ENCODE measurements at places on chromosomes 5 and 9. TPM values are rescaled to one million over a fixed set of nuclear protein-coding genes. Genes with fewer than 3 reads are reported as not detected.
A peak's percentile ranks its signal among the peaks of the same experiment; 100 is the strongest.

The CSF1R gene
- 2.4 TPM for total RNA-seq

The PCDHGA6 gene
- 0.50 TPM for total RNA-seq

The LVRN gene
- total RNA-seq: not detected

The ZNF300 gene
- total RNA-seq: 1.2 TPM

The ADRA1B gene
- total RNA-seq: not detected

The CDH12 gene
- total RNA-seq: not detected

The SLC44A1 gene
- 15.2 TPM for total RNA-seq

The GALT gene
- total RNA-seq: 251 TPM

The PCDHA8 gene
- total RNA-seq: not detected

The CCNO gene
- not detected for total RNA-seq

GRCh38 chr5:33153372-33153771 is 287.4 kb upstream of the TARS1 start:
- no peak for DNase-seq

- no peak for DNase-seq
Measured at GRCh38 chr9:91163444-91163772, 198.3 kb downstream of the AUH start.

DNA sequence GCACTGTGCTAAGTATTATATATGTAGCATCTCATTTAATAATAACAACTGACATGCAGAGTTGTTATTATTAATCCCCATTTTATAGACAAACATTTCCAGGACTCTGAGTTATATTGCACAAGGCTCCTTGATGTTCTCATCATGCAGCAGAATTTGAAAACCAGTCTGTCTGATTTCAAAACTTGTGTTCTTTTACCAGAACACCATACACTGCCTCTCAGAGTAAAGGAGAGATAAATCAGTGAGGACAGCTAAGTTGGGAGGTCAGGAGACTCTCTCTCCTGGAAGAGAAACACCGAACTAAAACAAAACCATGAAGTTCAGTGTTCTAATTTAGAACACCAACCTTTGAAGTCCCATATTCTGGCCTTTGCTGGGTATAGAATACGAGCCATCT is 92.7 kb upstream of the TNC start:
- DNase-seq: no peak

GRCh38 chr5:88140856-88141752 is 127.5 kb downstream of the TMEM161B start:
- DNase-seq: peak; percentile 89

GRCh38 chr5:5678909-5679308 is 256.4 kb downstream of the ICE1 start:
- DNase-seq: no peak

- DNase-seq: no peak
Measured at GRCh38 chr5:127294829-127295228, 4.2 kb downstream of the MEGF10 start.

GRCh38 chr9:17906841-17907778 is 328.2 kb downstream of the SH3GL2 start:
- no peak for DNase-seq

DNA sequence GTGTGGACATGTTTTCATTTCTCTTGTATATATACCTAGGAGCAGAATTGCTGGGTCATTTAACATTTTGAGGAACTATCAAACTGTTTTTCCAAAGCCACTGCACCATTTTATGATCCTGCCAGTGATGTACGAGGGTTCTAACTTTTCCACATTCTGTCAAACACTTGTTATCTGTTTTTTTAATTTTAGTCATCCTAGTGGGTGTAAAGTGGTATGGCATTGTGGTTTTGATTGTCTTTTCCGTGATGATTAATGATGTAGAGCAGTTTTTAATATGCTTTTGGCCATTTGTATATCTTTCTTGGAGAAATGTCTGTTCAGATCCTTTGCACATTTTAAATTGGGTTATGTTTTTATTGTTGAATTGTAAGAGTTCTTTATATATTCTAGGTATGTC is 107.0 kb downstream of the MELK start:
- no peak for DNase-seq

DNA sequence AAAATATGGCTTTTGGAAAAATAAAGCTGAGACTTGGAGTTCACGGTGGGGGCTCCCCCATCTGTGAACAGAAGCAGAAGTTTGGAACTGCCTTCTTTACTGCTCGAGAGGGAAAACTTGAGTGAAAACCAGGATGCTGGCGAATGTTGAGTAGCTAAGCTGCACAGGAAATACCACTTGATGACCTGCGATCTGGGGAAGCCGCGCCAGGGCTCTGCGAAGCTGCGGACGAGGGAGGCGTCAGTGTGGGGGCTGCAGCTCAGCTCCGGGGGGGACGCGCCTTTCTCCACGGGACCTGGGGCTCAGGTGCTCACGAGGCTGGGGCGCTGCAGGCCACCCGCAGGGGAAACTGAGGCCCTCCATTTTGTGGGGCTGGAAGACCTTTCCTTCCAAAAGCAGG is 62.3 kb downstream of the TENT4A start:
- no peak for DNase-seq

DNA sequence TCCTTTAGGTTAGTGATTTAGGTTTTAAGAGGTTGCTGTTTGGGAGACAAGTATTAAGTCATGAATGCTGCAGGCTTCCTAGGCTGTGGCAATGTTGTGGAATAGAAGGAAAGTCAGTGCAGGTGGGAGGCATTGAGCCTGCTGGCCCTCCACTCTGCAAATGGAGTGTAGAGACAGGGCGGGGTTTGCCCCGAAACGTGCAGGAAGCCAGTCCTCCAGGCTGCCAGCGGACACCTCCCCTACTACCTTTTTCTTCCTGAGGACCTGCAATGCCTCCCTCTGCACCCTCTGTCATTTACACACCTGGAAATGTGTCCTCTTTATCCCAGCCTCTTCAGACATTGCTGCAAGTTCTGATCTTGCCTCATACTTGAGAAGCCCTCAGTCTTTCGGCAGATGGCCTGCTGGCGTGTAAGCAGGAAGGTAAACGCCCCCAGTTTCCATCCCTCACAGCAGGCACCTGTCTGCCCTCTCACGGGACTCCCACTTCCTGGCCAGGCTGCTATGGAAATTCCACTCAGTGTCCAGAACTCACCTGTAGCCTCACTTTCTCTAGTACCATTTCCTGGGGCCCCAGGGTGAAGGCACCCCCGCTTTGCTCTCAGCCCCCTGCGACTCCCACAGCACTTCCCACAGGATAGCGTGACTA is 81.6 kb upstream of the BOD1 start:
- DNase-seq: no peak

DNA sequence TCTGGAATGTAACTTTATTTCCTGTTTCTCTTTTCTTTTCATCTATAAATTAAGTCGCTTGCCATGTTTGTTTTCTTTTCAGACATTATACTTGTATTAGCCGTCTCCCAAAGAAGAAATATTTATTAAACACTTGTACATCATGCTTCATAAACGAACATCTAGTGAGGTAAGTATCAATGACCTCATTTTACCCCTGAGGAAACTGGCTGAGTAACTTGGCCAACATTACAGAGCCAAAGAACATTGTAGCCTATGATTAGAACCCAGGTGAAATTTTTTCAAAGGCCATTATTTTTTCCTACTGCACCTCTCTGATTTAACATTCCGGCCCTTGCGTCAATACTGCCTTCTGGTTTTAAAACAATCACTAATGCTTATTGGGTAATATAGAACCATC is 4.2 kb downstream of the FREM1 start:
- no peak for DNase-seq

DNA sequence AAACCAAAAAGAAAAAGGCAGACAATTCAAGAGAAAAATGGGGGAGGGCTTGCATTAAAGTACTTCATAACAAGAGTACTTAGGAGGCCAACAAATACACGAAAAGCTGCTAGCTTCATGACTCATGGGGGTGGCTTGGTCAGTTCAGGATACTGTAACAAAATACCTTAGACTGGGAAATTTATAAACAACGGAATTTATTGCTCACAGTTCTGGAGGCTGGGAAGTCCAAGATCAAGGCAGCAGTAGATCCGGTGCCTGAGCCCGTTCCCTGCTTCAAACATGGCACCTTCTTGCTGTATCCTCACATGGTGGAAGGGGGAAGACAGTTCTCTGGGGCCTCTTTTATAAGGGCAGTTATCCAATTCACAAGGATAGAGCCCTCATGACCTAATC is 111.4 kb downstream of the C9orf50 start:
- no peak for DNase-seq

GRCh38 chr5:57405984-57406383 is 76.6 kb downstream of the ACTBL2 start:
- DNase-seq: no peak

GRCh38 chr9:34956648-34957047 is 1.4 kb upstream of the PHF24 start:
- no peak for DNase-seq

DNA sequence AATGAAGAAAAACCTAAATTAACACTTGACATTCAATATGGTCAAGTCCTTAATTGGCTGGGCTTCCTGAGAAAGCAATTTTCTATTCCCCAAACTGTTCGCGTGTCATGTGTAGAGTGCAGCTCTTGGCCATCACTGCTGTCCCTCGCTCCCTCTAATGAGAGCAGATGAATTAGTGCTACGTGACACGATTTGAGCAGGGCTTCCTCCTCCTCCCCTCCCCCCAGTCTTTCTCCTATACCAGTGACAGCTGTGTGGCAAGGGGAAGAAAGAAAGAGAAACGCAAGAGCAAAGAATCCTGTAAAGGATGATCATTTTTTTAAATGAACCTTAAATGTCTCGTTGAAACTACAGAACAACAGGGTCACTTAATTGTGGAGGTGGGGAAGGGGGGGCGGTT is 159.6 kb downstream of the BNC2 start:
- DNase-seq: no peak

- no peak for DNase-seq
Measured at GRCh38 chr5:109788596-109788995, 98.9 kb downstream of the MAN2A1 start.

GRCh38 chr5:54799645-54800044 is 185.7 kb downstream of the ESM1 start:
- no peak for DNase-seq

DNA sequence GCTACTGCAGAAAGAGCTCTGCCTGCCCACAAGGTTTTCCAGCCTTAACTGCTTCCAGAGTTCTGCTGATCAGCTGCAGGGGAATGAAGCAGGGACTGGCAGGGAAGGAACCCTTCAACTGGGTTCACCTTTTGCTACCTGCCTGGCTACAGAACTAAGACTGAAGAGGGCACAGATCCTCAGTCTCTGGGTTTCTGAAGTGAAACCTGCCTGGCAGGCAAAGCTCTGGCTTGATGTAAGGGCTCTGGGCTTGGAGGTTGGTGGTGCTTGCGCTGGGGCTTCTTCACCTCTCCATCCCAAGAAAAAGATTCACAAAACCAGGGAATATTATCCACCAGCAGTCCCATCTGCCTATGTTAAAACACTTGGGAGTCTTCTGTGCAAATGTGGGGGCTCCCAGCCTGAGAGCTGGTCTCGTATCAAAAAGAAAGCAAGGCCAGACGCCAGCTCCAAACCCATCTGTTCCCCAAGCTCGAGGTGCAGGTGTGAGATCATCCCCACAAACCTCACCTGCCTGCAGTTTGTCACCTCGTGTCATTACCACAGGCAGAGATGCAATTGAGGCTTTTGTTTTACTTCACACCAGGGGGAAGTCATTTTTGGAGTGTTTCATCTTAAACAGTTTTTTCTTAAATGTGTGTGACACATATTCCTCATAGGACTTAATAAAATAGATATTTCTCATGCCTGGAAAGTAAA is 58.3 kb downstream of the BNC2 start:
- no peak for DNase-seq

DNA sequence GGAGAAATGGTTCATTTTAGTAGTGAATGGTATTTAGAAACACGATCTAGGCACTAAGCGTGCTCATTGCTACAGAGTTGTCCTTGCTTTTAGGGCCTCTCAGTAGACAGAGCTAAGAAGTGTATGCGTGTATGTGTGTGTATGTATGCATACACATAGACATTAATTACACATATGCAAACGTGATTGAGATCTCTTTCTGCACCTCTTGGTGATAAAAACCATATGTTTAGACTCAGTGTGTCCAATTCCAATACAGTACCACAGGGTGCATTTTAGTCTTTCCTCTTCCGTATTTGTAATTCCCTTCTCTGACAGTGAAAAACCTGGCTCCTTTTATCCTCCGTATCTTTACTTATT is 13.1 kb downstream of the TRIO start:
- DNase-seq: no peak

- no peak for DNase-seq
Measured at GRCh38 chr5:167916706-167917105, 374.7 kb upstream of the WWC1 start.

DNA sequence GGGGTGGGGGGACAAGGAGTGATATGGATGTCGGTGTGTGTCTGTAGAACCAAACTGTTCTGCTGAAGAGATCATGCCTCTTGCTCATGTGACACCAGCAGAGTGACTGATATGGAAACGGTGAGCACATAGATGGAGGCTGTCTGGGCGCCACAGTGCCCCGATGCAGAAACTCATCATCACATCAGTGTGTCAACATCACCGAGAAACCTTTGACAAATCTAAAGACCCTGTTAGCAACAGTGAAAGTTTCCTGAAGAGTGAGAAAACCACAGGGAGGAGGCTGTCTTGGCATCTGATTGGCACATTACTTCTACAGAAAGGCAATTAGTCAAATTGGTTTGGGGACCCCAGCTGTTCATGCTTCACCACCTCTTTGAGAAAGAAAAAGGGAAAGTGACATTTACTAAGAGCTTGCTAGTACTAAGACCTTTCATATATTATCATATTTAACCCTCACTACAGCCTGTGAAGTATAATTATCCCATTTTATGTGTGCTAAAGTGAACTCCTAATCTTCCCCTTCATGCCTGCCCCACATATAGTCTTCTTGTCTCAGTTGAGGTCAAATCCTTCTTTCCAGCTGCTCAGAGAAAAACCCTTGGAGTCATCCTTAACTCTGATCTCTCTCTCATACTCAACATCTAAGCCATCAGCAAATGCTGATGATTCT is 25.6 kb downstream of the CSF2 start:
- DNase-seq: no peak

DNA sequence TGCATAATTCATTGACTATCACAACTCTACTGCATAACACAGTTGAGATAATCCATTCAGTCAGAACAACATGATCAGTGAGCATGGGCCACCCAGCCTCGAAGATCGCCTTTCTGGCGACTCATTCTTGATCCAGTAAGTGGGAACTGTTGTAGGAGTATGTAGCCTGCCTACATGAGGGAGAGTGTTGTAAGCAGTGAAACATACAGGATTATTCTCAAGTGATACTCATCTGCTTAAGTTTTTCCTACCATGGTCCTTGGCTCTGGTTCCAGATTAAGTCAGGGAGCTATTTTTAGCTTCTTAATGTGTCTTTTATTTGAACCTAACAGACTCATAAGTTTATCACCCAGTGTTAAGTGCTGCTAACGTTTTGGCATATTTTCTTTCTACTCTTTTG is 44.0 kb downstream of the TNPO1 start:
- DNase-seq: no peak

DNA sequence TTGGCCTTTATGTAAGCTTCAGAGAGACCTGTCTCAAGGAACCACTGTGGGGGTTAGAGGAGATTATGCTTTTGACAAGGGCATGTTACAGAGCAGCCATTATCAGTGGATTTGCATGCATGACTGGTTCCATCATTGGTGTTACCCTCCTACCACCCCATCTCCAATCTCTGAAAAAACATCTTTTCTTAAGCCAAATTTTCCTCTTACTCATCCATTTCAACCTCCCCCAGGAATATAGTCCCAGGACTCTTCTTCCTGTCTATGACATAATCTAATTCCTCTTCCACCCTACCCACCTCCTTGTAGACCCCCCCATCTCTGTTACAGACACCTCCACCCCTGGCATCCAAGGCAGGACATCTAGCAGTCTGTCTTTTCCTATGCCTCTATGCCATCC is 33.1 kb upstream of the ADRB2 start:
- no peak for DNase-seq

Measured in CD4-positive, alpha-beta memory T cell (primary cell).